ENCODE measurements at places on chromosomes 2 and 18.

GRCh38 chr2:157444641-157445040 lies 752 bp upstream of the CYTIP start:
- no peak for DNase-seq

- no peak for DNase-seq
Measured at GRCh38 chr2:173983391-173983871, 18.3 kb upstream of the SP3 start.

GRCh38 chr2:2572393-2573204 lies 241.5 kb upstream of the MYT1L start:
- DNase-seq, result no peak

- no peak for DNase-seq
Measured at GRCh38 chr2:62724106-62724505, 18.6 kb downstream of the EHBP1 start.

DNA sequence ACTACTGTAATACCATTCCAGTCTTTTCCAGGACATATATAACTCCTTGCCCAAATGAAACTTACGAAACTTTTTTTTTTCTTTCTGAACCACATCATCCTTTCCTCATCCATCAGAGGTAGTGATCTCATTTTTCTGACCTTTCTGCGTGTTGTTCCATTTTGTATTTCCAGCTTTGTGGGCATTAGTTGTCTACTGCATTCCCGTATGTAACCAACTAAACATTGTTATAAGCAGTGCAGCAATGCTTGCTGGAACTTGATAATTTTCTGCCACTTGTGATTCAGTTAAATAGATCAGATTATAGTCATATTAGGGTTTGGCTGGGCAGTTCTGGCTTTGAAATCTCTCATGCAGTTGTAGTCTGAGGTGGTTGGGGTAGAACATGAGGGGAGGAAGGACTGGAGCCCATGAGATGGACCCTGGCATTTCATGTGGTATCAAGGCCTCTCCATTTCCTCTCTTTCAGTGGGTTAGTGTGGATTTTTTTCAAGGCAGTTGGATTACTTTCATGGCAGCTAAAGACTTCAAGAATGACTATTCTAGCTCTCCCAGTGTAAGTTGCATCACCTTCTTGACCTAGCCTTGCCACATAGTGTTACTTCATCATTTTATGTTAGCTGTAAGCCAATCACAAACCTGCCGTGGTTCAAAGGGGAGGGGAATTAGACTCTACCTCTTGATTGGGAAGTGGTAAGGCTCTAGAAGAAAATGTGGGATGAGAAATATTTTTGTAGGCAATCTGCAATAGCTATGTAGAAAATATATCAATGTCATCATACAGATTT lies 80.5 kb downstream of the EHBP1 start:
- no peak for DNase-seq

- DNase-seq, result no peak
Measured at GRCh38 chr2:64514008-64514407, 10.1 kb upstream of the AFTPH start.

DNA sequence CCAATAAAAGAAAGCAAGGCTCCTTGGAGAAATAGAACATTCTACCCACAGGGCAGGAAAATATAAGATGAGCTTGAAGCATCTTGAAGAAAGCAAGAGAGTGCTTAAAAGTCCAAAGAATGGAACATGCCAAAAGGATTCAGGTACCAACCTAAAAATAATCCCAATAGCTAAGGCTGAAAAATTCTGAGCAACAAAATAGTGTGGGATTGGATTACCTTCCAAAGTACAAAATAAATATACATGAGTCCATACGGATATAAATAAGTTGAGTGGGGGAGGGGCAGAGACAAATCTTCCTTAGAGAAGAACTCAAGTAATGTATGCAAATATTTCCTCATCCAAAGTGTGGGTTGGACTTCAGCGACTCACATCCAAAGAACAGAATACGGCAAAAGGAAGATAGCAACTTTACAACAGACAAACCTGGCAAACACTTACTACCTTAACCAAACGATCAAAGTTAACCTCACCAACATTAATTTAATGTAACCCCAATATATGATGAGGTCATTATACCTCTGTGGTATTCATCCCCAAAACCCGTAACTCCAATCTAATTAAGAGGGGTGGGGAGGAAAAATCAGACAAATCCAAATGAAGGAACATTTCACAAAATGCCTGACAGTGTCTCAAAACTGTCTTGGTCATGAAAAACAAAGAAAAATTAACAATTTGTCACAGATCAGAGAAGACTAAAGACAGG lies 26.9 kb downstream of the MEMO1 start:
- no peak for DNase-seq

- no peak for DNase-seq
Measured at GRCh38 chr18:56197241-56197859, 441.0 kb downstream of the TXNL1 start.

DNA sequence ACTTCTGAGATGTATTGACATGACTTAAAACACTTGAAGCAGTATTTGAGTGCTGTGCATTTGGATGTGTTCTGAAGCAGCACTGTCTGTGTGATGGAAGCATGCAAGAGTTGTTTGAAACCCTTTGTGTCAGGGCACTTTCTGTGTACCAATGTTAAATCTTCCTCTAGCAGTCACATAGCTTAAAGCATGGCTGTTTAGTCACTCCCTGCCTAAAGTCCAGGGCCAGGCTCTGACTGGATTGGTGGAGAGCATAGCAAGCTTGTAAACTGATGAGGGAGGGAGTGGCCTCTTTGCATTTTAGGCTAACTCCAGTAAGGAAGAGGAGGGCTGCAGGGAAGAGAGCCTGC lies 73.5 kb downstream of the MYO1B start:
- DNase-seq, result no peak

DNA sequence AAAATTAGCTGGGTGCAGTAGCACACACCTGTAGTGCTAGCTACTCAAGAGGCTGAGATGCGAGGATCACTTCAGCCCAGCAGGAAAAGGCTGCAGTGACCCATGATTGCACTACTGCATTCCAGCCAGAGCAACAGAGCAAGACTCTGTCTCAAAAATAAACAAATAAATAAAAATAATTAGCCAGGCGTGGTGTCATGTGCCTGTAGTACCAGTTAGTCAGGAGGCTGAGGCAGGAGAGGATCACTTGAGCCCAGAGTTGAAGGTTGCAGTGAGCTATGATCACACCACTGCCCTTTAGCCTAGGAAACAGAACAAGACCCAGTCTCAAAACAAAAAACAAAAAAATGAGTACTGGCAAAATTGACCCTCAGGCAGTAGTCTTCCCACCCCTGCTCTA lies 61.9 kb upstream of the PPP1CB start:
- no peak for DNase-seq

GRCh38 chr2:107785756-107786155 lies 40.9 kb upstream of the RGPD4 start:
- no peak for DNase-seq

- no peak for DNase-seq
Measured at GRCh38 chr2:25215232-25215631, 46.9 kb upstream of the POMC start.

- no peak for DNase-seq
Measured at GRCh38 chr18:10330428-10330827, 124.0 kb upstream of the APCDD1 start.

DNA sequence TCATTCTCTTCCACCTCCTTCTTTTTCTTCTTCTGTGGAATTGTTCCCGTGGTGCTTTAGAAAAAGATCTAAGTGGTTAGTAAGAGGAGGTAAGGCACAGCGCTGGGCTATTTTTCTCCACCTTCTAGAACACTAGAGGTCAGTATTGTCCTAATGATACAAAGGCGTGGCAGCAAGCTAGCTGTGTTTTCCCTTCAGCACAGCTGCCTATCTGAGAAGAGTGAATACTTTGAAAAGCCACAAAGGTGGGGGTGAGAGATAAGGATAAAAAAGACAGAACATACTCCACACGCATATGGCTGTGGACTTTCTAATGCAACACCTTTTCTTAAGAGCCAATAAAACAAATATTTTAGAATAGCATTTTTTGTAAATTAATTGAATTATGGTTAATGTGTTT lies 2.1 kb downstream of the CNTNAP5 start:
- no peak for DNase-seq

DNA sequence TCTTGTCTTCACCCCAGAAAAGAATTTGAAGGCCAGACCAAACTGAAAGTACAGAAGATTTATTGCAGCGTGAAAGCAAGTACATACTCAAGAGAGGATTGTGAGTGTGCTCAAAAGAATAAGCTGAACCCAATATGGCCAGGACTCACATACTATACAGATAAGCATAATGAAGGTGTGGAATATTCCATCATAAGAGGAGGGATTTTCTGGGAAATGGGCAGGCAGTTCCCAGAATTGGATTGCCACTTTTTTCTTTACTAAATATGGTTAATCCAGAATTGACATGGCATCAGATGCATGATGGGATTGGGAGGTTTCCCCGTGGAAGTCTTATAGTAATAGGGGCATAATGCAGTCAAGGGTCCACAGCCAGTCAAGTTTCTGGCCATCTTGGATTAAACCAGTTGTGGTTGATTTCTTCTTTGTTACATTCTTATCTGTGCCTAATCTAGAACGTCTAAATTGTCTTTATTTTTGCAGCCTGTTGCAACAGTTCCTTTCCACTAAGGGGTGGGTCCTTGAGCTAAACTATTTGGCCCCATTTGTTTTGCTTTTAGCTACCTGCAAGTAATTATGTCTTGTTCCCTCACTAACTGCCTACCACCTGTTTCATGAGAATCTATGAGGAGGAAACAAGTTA lies 9.0 kb downstream of the SP140L start:
- DNase-seq, result no peak

GRCh38 chr2:127410871-127411652 lies 7.2 kb upstream of the PROC start:
- no peak for DNase-seq
